ENCODE measurements at places on chromosomes 6 and 20.

GRCh38 chr6:41712651-41713103 lies 22.7 kb downstream of the TFEB start:
- DNase-seq = no peak

DNA sequence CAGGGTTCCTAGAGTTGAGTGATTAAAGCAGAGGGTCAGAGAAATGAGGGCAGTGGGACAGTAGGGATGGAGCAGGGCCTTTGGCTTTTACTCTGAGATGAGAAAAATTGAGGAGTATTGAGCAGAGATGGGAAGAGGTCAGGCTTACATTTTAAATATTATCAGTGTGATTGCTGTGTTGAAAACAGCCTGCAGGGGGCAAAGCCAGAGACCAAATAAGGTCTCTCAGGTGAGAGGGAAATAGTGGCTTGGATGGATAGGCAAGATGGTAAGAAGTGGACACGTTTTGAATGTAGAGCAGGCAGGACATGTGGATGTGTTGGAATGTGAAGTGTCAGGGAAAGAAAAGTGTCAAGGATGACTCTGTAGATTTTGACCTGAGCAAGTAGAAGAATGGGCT lies 105.0 kb upstream of the MAP3K7 start:
- DNase-seq = no peak

DNA sequence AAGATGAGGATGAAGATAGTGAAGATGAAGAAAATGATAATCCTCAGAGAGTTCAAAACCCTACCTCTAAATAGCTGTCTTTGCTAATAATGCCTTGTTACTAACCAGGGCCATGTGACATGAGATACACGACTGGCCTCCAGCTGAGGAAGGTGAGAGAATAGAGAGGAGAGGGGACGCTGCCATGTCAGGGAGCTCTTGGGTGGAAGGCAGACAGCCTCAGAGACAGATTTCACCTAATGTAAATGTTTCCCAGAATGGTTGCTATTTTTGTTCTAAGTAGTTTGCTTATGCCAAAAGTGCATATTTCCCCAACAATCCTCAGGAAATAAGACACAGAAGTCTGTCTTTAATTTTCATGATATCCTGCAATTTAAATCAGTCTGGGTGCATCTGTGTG lies 138.4 kb downstream of the ELOVL4 start:
- DNase-seq = no peak

DNA sequence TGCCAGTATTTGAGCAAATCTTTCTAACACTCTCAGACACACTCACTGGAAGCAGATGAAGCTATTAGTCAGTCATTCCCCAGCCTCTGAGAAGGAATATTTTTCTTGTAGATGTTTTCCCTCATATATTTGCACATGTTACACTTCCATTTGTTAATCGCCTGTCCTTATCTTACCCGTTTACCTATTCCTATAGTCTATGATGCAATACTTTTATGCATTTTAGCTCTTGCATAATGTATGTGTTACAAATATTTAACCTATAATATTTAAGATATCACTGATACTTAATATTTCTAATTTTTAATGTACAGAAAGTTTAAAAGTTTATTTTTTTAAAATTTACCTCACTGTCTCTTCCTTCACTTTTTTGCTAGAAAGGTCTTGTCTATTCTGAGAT lies 71.9 kb downstream of the PCSK2 start:
- no peak for DNase-seq

GRCh38 chr6:17086469-17086868 lies 15.4 kb upstream of the STMND1 start:
- DNase-seq = no peak

GRCh38 chr20:9129756-9130155 lies 60.9 kb downstream of the PLCB4 start:
- no peak for DNase-seq

GRCh38 chr20:11544029-11544678 lies 373.5 kb upstream of the BTBD3 start:
- DNase-seq = no peak

DNA sequence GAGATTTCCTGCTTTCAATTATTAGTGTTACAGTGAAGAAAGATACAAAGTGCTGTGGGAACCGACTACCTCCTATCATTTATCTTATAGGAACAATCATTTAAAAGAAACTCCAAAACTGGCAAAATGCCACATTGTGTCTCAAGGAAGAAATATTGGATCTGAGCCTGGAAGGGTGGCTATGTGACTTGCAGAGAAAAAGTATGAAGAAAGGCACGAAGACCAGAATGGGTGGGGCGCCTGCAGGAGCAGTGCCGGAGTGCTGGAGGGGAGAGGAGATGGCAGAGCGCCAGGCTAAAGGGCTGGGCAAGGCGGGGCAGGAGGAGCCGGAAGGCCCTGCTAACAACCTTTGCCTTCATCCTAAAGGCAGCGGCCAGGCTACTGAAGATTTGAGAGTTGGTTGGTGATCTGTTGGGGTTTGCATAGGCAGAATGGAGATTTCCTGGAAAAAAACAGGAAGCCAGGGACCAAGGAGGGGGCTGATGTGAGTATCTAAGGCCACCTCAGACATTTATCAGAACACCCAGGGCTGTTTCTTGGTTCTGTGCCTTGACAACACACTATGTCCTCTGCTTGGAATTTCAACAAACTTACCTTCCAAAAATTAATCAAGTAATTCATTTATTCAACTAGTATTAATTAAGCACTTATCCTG lies 125.6 kb downstream of the MAFB start:
- no peak for DNase-seq

DNA sequence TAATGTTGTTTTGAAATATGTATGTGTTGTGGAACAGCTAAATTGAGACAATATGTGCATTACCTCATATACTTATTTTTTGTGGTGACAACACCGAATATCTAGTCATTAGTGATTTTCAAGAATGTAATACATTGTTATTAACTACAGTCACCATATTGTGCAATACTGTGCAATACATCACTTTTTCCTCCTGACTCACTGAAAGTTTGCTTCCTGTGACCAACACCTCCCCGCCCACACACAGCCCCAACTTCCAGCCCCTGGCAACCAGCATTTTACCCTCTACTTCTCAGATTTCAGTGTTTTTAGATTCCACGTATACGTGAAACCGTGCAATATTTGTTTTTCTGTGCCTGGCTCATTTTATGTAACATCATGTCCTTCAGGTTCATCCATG lies 627.9 kb downstream of the PRKN start:
- peak; percentile 12 for DNase-seq

DNA sequence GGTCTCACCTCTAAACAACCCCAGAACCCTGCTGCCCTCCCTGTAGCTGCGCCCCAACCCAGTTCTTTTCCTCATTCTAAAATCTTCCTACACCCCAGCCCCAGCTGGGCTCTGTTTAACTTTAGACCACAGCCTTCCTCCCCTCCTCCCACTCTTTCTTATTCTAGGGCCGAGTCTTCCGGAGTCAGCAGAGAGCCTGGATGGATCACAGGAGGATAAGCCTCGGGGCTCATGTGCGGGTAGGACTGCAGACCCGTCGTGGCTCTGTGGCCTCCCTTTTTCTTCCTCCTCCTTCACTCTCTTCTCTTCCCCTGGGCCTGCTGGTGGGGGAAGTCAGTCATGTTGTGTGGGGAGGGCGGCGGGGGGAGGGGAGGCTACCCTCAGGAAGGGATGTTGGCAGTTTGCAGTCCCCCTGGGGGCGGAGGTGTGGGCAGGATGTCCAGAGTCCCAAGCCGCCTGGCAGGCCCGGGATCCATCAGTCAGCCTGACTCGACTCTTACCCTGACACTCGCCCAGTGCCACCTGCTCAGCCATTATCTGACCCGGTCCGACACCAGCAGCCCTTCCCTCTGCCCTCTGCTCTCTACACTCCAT lies 8.1 kb downstream of the CAPN11 start:
- DNase-seq = no peak

- no peak for DNase-seq
Measured at GRCh38 chr6:23620911-23621401, 505.1 kb upstream of the NRSN1 start.

- DNase-seq = no peak
Measured at GRCh38 chr20:47118641-47119040, 224.0 kb downstream of the EYA2 start.

DNA sequence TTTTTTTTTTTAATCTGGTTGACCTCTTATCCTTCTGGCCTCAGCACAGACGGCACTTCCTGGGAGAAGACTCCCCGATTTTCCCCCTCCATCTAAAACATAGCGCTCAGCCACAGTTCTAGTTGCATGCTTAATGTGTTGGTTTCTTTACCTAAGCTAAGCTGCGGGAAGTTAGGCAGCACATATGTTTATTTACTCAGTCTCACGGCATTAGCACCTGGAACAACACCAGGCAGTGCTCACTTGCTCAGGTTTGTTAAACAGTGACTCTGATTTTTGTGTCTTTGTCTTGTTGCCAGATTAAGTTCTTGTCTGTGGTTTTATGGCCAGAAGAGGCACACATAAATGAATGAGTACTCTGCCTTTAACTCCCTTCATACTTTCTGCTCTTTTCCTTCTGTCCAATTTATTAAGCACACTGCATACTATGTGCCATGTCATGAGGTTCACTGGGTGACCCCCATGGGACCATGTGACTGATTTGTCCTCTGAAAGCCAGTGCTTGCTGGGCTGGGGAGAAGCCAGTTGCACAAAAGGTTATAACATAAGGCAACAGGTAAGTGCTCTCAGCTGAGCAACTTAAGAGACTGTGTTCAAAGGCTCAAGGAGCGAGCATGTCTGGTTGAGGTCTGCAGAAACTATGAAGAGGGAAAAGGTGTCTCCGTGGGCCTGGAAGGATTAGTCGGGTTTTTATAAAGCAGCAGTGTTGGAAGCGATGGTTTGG lies 93.6 kb downstream of the RPP40 start:
- no peak for DNase-seq

All from activated CD4-positive, alpha-beta T cell treated with anti-CD3 and anti-CD28 coated beads for 4 hours (primary cell).